Fibroblast of skin of right quadriceps (primary cell): ENCODE measurements at places on chromosomes 1 and 21.

DNA sequence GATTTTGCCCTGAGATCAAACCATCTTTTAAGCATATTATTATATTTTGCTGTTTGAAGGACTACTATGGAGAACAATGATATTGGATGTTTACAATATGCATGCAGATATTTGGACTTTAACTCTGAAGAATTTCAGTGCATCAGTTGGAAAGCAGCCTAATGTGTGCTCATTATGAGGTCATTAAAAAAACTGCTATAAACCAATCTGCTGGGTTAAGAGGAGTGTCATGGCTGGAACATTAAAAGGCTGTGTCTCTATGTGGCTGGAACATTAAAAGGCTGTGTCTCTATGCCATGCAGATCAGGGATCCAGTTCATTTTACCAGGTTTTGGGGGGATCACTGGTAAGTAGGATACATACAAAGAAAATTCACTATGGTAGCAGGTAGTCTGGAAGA is 77.6 kb downstream of the SPATA46 start:
- DNase-seq, result no peak

GRCh38 chr1:189429610-189430009 is 1048.1 kb downstream of the BRINP3 start:
- DNase-seq, result peak; percentile 37

DNA sequence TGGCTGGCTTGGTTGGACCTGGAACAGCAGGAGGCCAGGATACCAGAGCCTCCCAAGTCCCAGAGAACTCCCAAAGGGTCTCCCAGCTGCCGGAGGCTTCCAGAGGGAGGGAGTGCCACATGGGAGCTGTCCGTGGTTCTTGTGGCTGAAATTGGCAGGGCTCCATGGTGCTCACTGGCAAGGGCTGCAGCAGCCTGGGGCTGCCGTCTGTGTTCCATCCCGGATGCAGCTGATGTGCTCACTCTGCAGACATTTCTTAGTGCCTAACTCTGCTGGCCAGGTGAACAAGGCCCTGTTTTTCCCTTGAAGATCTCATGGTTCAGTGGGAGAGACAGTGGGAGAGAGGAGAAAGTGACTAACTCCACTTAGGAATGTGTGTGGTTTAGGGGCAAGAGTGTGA is 261.1 kb downstream of the CAMTA1 start:
- peak; percentile 81 for DNase-seq

DNA sequence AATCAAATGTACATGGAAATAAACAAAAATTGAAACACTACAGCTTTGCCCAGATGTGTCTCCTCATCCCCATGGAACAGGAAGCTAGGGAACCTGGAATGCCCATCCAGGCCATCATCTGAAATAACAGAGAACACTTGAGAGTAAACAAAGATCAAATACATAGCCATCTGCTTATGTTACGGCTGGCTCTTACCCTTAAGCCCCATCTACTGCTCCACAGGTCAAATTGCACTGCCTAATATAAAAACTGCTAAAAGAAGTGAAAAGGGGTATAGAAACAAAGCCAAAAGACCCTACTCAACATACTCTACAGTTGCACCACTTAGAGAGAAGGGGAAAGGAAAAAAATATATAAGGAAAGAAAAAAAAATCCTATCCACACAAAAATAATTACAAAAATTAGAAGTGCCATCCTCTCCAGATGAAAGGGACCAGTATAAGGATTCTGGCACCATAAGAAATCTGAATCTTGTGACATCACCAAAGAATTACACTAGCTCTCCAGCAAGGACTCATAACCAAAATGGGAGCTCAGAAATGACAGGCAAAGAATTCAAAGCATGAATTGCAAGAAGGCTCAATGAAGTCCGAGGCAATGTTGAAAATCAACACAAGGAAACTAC is 26.9 kb downstream of the OR6Y1 start:
- DNase-seq, result no peak

- peak; percentile 54 for DNase-seq
These were observed 785.8 kb upstream of the ADGRL4 start for GRCh38 chr1:79792219-79792930.

- peak; percentile 73 for DNase-seq
These were observed 492.6 kb downstream of the KCNT2 start for GRCh38 chr1:196115646-196116045.

GRCh38 chr1:57966751-57967406 is 543.0 kb upstream of the DAB1 start:
- peak; percentile 14 for DNase-seq

DNA sequence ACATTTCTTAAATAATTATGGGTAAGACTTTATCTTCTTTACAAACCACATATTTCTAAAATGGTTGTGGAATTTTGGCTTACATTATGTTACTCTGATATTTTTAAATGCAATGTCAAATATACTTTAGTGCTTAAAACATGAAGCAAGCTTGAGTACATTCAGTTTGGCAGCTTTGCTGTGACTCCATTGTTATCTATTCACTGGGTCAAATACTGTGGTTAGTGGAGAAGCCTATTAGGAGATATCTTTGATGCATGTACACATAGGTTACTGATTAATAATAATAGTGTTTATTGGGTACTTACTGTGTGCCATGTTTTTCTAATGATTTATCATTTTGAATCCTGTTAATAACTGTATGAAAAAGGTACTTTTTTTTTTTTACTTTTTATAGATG is 520.4 kb upstream of the B3GALT2 start:
- DNase-seq, result no peak

DNA sequence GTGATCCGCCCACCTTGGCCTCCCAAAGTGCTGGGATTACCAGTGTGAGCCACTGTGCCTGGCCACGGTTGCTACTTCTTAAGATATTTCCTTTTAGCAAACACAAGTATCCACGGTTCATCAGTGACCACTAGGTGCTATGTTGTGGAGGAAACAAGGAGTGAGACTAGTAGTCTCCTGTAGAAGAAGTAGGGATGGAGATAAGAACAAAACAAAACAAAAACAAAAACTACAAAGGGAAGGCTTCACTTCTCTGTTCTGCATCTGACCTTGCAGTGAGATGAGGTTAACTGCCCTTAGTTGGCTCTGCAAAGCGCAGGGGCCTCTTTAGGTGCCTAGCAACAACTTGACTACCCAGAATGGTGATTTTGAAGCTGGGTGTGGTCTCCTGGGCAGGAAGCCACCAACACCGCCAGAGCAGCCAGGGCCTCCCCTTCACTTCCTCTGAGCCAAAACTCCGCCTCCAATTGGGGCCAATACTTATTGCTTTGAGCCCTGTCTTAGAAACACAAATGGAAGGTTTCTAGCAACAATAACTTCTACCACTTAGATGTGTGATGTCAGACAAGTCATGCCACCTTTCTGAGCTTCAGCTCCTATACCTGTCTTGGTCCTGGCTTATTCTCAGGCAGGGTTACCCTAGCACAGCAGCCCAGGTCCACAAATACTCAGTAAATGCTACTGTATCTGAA is 12.8 kb upstream of the CDC42 start:
- peak; percentile 54 for DNase-seq

GRCh38 chr1:9807541-9807940 is 16.2 kb downstream of the CLSTN1 start:
- no peak for DNase-seq

- no peak for DNase-seq
These were observed 84.2 kb downstream of the OBSCN start for GRCh38 chr1:228291906-228292608.

- DNase-seq, result no peak
These were observed 106.7 kb downstream of the VAV3 start for GRCh38 chr1:107858323-107858722.

GRCh38 chr21:34298534-34299167 is 65.2 kb upstream of the KCNE2 start:
- no peak for DNase-seq

DNA sequence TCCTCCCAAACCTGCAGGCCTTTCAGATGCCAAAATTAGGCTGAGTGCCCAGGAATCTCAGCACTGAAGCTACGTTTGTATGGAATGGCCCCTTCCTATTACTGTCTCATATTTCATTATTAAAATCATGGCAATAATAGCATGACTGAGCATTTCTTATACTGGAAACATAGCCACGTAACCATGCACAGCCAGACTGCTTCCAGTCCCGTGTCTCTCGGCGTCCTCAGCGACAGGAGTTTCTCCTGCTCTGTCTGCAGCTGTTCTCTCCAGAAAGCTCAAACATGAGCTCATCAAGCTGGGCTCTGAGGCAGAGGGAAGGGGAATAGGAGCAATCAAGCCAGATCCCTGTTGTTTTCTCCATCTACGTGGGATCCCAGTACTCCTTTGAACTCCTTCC is 104.0 kb downstream of the CDC7 start:
- DNase-seq, result peak; percentile 67

DNA sequence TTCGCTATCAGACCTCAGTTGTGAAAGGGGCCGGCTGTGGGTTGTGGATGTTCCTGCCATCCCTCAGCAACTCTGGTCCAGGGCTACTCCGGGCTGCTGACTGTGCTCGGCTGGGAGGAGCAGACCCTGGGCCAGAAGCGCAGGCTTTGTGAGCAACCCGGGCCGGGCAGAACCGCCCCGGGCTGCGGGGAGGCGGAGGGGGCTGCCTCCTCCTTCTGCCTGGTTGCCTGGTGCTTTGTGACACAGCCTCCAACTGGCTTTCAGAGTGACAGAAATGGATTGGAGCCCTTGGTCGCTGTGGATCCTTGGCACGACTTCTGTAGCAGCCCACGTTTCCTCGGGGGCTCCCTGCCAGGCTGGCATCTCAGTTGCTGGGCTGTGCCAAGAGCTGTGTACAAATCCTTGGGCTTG is 10.0 kb downstream of the DRAXIN start:
- no peak for DNase-seq

DNA sequence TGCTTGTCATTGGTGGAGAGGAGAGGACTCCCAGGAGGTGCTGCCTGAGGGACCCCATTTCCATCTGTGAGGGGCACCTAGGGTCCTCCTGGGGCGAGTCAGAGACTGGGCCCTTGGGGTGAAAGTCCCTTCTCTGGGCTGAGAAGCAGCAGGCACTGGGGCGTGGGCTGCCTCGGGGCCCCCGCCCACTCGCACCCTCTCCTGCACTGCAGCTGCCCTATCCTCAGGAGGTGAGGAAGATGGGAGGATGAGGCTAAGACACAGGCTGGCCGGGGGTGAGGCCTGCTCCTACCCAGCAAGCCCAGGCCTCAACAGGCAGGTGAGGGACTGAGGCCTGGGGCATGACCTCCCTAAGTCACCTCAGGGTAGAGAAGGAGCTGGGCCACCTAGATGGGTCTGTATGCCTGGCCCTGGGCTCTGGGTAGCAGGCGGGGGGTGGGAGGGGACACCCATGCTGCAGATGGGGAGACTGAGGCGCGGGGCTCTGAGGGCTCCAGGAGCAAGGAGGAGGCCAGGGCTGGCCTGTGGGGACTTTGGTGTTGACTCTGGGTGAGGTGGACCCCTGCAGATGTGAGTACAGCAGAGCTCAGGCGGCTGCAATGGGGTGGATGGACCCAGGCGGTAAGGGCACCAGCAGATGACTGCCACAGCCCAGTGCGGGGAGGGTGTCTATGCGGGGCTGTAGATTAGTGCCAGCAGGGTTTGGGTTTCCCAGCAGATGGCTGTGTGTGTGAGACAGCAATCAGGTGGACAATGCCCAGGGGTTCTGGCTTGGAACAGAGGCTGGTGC is 10.4 kb upstream of the ZNF669 start:
- no peak for DNase-seq

DNA sequence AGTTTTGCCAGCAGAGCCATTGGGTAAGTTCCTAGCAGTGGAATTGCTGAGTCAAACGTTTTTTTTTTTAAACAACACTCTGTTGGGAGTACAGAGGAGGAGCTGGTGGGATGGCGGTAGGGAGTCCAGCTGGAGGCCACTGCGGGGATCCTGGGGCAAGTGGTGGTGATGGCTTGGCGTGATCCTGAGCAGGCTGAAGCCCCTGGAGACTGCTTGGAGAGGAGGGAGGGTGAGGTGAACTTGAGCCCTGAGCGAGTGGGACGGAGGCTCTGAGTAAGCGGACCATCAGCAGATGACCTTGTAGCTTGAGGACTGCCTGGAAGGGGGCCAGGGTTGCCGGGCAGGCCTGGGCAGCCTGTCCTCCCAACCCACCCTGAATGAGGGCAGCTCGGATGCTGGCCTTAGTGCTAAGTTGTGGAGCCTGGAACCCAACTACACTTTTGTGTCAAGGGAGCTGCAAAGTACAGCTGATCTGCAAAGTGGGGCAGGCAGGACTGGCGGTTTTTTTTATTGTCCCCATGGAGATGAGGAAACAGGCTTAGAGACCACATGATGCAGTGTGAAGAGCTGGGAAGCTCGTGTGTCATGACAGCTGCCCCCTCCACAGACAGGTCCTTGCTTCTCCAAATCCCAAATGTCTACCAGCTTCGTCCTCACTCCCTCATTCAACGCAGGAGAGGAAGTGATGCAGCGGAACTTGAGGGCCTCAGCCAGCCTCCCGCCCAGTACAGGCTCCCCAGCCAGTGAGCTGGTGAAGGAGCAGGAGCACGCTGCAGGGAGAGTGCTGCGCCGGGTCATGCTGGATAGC is 20.2 kb downstream of the MRPL37 start:
- DNase-seq, result peak; percentile 37

DNA sequence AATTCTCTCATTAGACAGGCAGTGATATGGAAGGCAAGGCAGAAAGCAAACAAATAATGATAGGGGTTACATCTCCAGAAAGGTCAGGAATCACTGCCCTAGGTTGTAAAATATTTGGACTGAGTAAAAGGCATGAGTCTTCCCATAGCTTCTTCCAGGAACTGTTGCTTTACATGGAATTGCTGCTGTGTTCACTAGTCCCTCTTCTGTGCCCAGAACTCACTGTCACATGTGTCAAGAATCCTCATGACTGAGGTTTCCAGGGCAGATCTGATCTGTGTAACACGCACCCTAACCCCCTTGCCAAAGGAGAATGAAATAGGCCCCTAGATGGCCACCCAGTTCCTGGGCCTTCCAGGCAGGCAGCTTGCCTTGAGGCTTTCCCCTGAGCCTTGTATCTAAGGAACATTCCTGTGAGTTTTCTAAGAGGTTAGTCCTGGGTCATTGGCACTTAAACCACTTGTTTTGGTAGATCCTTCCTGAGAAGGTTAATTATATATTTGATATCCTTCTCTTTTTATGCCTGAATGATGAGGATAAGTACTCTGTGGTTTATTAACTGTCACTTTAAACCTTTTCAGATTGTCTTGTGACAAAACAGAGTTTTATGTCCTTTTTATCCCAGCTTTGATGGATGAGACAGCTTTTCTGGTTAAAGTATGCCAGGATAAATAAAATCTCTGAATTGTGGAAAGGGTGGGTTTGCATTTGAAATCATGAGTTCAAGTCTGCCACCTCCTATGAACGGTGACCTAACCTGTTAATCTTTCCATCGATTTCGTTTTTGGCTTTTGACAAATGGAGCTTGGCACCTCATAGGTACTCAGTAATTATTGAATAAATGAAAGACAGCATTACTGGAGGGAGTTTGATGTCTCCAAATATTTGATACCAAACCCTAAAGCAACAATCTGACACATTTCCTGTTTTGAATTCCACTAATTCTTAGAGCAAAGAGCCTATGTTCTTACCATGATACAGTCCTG is 163.3 kb downstream of the DHRS3 start:
- peak; percentile 76 for DNase-seq
